ENCODE measurements at places on chromosomes 2 and 18.

DNA sequence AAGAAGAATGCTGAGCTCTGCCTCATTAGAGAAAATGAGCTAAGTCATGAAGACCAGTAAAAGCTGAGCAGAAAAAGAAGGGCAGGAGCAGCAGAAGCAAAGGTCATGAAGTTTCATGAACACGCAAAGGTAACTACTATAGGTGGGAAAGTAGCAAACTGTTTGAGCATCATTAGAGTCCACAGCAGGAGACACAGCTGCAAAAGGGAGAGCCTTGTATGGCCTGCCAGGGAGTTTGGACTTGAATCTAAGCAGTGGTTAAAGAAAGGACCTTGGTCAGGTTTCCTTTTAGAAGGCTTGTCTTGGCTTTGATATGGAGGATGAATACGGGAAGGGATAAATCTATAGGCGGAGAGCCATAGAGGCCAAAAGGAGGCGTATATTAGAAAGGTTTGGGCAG, 34.0 kb downstream of the DAPL1 start:
- DNase-seq, result no peak

GRCh38 chr18:37282386-37283037, 283.1 kb downstream of the CELF4 start:
- DNase-seq, result no peak

DNA sequence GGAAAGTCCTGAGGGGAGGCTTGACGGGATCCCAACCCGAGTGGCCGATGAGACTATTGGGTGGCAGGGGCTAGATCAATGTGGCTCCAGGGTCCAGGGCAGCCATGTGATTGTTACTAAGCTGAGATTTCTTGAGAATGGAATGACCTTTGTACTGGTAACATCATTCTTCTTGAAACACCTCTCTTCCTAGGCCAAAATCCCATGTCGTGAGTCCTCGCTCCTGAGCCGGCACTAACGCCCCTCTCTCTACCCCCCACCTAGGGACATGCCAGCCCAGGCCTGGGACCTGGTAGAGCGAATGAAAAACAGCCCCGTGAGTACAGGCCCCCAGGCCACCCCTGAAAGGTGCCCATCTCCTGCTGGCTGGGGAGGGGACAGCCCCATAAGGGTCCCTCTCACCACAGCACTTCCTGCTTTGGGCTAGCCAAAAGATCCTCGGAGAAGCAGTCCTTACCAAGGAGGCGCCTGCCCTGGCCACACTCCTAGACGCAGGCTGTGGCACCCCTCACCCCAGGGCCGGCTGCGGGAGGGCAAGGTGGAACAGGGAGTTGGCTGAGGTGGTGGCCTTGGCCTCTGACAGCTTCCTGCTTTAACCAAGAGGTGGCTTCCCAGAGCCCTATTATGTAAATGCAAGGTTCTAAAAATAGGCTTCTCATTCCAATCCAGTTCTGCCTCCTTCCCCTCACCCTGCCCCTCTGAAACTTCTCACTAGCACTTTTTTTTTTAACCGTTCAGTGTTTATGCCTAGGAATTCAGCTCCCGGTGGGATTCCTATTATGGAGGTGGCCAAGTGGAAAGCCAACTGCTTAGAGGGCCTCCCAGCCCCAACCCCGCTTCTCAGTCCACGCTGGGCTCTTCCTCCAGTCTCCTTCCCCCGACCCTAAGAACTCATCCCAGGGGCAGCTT, 126.6 kb upstream of the PPP1CB start:
- peak; percentile 62 for DNase-seq

- no peak for DNase-seq
Measured at GRCh38 chr2:27967076-27967475, 76.5 kb downstream of the BABAM2 start.

DNA sequence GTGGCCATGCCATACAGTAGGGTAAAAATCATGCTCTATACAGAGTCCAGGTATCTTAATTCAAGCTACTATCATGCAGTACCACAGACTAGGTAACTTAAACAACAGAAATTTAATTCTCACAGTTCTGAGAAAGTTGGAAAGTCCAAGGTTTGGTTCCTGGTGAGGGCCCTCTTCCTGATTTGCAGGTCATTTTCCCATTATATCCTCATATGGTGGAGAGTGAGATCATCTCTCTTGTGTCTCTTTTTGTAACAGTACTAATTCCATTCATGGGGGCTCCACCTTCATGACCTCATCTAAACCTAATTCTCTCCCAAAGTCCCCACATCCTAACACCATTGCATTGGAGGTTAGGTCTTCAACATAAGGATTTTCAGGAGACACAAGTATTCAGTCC, 335.0 kb upstream of the ACVR2A start:
- DNase-seq, result no peak

- DNase-seq, result no peak
Measured at GRCh38 chr2:184032983-184033382, 565.3 kb upstream of the ZNF804A start.

- DNase-seq, result no peak
Measured at GRCh38 chr2:215697003-215697402, 261.1 kb upstream of the FN1 start.

DNA sequence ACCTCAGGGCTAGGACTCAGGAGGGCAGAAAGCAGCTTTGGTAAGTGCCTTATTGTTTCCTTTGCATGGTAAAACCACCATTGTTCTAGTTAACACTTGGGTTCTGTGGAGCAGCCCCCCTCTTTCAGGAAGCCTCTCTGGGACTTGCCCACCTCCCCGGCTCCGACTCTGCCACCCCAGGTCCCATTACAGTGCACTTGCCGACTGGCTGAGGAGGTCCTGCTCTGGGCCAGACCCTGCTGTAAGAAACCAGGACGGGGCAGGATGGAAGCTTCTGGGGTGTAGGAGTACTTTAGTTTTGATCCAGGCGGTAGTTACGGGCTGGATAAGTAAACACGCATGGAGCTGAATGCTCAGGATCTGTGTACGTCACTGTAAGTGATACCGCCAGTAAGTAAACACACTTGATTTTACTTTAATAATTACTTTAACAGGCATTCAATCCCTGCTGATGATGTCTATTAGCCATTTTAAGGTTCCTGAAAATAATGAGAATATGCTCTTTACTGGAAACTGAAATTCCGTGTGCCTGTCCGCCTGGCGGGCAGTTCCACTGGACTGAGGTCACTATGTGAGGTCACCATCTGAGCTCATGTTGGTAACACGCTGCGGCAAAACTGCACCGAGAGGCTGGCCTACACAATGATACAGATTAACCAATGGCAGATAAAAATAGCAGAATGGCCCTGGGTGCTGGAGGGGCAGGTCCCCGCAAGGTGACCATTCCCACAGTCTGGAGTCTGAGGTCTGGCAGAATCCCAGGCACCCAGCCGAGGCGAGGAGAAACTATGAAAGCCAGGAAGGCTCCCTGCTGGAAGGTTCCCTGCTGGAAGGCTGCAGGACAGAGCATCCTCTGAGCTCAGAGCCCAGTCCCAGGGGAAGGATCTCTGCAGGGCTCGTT, 25.2 kb downstream of the HS1BP3 start:
- DNase-seq, result no peak

DNA sequence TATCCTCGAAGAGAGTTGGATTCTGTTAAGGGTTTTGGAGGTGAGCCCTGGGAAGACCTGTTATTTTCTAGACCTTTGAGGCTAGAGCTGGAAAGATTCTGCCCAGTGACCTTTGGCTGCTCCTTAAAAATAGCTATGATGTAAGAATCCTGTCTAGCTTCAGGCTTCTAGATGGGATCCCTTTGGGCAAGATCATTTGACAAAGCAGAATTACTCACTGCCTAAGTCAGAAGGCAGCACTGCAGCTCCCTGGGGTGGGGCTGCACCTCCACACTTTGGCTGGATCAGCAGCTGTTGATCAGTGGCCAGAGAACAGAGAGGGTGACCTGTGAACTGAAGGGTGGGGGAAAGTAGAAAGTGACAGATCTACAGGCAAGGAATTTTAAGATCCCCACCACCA, 103.8 kb downstream of the ASAP2 start:
- DNase-seq, result no peak

- DNase-seq, result no peak
Measured at GRCh38 chr2:74391209-74391579, 11.1 kb upstream of the DCTN1 start.

DNA sequence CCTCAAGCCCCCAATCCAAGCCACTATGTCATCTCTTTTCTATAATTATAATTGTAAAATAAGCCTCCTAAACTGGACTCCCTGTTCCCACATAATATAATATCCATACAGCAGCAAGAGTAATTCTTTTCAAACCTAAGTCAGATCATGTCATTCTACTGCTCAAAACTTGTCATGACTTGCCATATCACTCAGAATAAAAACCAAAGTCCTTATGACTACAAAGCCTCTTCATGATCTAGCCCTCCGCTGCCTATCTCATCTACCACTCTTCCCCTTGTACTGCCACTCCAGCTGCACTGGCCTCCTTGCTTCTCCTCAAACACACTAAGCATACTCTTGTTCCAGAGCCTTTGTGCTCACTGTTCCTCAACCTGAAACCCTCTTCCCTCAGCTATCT, 69.9 kb downstream of the MEMO1 start:
- no peak for DNase-seq

DNA sequence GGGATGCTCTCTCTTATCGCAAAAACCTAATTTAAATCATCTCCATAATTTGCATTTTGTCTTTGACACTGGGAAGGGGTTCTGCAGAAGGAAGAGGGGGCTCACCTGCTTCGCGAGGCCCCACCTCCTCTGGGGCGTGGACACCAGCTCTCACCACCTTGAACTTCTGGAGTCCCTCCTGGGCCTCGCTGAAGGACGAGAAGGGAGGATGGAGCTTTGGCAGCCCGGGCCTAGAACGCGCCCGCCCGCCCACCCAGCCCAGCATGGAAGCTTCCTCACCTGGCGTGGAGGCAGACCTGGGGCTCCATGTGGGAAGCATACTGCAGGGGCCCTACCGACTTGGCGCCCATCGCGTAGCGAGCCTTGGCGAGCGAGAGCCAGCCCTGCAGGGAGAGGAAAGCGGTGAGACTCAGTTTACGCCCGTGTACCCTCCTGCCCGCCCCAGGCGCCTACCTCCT, 1.1 kb upstream of the IMP4 start:
- no peak for DNase-seq

GRCh38 chr2:213934560-213934959, 476.3 kb upstream of the VWC2L start:
- peak; percentile 41 for DNase-seq

GRCh38 chr2:101081375-101081907, 69.7 kb downstream of the TBC1D8 start:
- DNase-seq, result no peak

DNA sequence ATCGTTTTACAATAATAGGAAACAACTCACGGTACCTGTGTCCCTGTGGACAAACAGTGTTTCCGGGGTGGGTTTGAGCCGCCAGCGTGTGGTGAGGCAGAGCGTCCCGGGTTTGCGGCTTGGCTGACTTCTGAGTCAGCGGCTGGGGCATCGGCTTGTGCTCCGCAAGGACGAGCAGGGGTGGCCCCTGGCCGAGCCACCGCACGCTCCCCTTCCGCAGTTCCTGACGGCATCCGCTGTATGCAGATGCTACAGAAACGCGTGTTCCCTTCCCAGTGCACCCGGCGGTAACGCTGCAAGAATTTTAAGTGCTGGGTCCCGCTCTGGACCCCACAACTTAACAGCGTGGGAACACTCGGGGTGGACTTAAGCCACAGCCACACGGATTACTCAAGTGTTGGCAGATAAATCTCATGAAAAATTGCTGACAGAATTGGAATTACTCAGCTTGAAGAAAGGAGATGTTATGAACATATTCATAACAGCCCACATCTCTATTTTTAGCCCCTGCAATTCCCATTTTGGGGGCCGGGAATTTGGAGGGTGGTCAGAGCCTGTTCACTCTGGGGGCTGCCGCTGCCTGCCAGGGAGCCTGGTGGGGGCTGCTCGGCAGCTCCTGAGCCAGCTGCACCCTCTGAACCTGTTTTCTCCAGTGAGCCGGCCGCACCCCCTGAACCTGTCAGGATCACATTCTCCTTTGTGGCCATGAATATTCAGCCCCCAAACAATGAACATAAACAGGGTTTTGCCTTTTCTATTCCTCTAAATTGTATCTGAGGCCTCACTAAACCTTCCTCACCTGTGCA, 12.6 kb upstream of the KCNG2 start:
- no peak for DNase-seq

GRCh38 chr2:201470821-201471731, 19.5 kb downstream of the STRADB start:
- DNase-seq, result no peak

DNA sequence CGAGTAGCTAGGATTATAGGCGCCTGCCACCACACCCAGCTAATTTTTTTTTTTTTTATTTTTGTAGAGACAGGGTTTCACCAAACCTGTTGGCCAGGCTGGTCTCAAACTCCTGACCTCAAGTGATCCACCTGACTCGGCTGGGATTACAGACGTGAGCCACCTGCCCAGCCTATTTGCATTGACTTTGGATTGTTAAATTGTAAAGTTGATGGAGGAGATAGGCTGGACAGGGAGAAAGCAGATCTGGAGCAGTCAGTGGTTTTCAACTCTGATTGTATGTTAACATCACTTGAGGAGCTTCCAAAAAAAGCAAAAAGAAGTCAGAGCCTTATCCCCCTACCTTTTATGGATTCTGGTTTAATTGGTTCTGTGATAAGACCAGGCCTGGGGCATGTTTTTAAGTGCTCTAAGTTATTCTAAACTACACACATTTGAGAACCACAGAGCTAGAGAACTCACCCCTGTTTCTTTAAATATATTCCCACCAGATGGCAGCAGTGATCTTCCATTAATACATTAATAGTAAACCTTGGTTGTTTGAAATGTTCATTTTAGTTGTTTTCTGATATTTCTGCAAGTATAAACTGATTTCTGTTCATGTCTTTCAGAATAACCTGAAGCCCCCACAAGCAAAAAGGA, 7.5 kb downstream of the C2orf49 start:
- no peak for DNase-seq

GRCh38 chr18:2821695-2822094, 25.1 kb upstream of the EMILIN2 start:
- no peak for DNase-seq

GRCh38 chr2:72983500-72984161, 66.3 kb downstream of the EMX1 start:
- no peak for DNase-seq

GRCh38 chr2:108351889-108352288, 25.9 kb upstream of the SULT1C4 start:
- no peak for DNase-seq

- no peak for DNase-seq
Measured at GRCh38 chr18:58058720-58059119, 14.7 kb downstream of the NEDD4L start.

- DNase-seq, result no peak
Measured at GRCh38 chr18:22109535-22109934, 59.9 kb upstream of the GATA6 start.

DNA sequence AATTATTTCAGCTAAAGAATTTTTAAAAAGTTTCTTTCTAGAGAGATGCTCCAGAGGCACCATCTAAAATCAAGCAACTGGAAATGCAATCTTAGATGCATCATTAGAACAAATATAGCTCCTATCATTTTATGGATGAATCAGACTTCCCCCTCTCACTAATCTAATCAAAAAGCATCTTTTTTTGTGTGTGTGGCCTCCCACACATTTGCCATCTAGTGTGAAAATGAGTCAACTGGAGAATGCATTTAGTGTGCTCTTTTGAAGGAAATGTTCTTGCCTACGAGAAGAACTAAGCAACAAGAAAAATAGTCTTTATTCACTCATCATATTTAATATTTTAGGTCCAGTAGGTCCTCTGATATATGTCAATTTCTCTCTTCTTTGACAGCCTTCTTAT, 39.5 kb upstream of the FIGN start:
- DNase-seq, result no peak

GRCh38 chr2:3396920-3397559, 17.5 kb downstream of the TRAPPC12 start:
- DNase-seq, result no peak

GRCh38 chr2:237254911-237255578, 158.9 kb downstream of the COL6A3 start:
- DNase-seq, result no peak

GRCh38 chr2:9745153-9745899, 97.9 kb upstream of the TAF1B start:
- DNase-seq, result no peak

- no peak for DNase-seq
Measured at GRCh38 chr2:174903264-174903556, 102.0 kb downstream of the CHN1 start.

All from CD8-positive, alpha-beta T cell (primary cell).